RCC 7860 (cell line): ENCODE measurements at places on chromosomes 6 and 20.

- no peak for DNase-seq
These were observed 175.9 kb downstream of the PLCB4 start for GRCh38 chr20:9244811-9245210.

- no peak for DNase-seq
These were observed 174.2 kb downstream of the DLL1 start for GRCh38 chr6:170116636-170117035.

GRCh38 chr20:39474879-39475278 lies 512.7 kb downstream of the DHX35 start:
- no peak for DNase-seq

DNA sequence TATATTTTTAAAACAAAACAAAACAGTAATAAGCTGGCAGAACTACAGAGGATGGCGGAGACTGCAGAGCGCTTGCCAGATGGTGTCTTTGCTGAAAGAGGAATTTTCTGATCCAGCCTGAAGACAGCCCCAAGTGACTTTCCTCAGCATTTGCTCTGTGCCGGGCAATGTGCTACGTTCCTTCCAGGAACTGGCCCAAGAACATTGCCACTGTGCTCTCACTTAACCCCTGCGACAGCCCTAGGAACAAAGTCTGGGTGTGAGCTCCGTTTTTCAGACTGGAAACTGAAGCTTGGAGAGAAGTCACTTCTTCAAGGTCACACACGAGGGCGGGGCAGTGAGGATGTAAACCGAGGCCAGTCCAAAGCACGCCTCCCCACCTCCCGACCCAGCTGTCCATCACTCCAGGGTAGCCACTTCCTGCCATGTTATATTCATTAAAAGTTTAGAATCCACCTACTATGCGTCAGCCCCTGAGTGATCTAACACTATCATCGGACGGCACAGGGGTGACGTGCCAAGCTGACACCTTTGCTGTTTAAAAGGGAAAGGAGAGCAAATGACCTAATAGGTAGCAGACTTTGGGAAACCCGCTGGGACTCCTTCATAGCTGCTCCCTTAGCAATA lies 22.3 kb upstream of the BMP7 start:
- DNase-seq = no peak

DNA sequence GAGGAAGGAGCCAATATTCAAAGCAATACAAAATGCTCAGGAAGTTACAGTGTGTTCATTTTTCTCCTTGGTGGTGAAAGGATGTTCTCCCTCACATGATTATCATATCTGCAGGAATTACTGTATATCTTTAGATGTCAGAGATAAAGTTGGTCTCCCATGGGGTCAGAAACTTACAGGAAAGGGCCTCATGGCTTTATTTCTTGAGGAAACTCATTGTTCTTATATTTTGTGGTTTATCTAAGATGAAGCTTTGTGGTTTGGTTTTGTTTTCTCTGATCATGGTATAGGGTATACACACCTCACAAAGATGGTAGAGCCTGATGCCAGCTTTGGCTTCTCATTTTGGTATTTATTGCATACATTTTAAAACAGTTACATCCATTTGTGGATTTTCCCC lies 100.5 kb upstream of the STXBP5 start:
- no peak for DNase-seq

- no peak for DNase-seq
These were observed 40.0 kb upstream of the SLC2A12 start for GRCh38 chr6:134092449-134092848.

DNA sequence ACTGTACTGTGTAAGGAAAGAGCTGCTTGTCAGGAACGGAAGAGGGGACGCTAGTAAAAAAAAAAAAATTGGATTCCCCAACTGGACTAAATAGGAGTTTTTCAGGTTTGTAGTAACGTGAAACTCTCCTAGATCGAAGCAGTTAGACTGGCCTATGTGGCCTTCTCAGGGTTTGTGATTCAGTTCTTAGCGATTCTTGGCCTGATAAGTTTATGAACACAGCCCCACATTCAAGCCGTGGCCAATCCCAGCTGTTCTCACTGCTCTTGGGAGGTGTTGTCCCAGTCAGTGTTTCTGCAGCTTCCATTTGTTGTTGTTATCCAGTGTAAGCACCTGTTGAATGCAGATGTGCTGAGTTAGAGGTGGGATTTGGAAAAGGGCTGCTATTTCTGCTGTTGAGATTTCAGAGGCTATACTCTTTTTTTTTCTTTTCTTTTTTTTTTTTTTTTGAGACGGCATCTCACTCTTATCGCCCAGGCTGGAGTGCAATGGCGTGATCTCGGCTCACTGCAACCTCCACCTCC lies 29.7 kb downstream of the TAF8 start:
- DNase-seq = no peak

- DNase-seq = peak; percentile 7
These were observed 107.8 kb downstream of the COL19A1 start for GRCh38 chr6:69974193-69974592.

DNA sequence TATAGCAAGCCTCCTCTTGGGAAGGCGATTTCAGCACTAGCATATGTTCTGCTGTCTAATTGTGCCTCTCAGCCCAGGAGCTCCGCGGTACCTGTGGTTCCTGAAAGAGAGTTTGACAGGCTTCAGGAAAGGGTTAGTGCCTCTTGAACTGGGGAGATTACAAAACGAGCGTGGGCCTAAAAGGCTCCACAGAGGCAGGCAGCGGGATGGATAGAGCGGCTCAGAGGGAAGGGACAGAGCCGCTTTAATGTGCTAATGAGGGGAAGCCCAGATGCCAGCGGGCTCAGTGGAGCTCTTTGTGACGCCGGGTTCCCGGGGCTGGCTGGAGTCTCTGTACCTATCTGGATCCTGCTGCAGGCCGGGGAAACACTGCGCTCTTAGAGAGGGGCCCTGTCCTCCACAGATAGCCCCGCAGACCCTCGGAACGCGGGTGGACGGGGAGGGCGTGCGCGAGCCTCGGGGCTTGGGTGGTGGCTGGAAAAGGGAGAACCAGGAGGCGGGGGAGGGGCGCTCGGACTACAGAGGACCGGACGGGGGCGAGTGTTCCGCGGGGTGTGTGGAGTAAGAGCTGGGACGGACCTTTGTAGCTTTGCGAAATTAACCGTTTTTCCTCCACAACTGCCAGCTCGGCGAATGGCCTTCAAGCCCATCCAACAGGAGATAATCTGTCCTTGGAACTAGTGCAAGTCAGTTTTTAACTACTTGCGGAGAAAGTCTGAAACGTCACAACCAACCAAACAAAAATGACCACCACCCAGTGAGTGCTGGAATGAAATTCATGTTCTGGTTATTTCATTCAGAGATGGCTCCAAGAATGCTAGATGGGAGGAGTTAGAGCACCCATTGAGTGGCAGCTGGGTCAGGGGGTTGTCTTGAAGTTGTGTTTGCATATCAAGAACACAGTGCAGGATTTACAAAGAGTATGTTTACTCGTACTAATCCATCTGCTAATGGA lies 13.0 kb downstream of the SLC35F1 start:
- no peak for DNase-seq

- DNase-seq = no peak
These were observed 544 bp upstream of the ACAT2 start for GRCh38 chr6:159761129-159761872.

- DNase-seq = peak; percentile 29
These were observed 44.4 kb downstream of the DTD1 start for GRCh38 chr20:18632196-18632789.

- no peak for DNase-seq
These were observed 100.7 kb upstream of the PTPN1 start for GRCh38 chr20:50409495-50409894.

DNA sequence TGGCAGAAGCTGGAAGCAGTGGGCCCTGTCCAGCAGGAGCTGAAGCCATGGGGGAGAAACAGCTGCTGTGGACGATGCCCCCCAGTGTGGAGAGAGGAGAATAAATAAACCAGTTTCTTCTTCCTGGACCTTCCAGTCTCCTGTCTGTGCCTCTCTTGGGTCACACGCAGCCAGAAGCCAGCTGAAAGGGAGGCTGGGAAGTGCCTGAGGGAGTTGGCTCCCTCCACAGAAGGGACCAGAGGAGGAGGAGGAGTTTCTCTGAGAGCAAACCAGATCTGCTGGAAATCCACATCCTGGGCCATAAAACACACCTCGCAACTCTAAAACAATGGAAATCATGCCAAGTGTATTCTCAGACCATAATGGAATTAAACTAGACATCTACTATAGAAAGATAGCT lies 577.0 kb downstream of the CDH26 start:
- DNase-seq = no peak

GRCh38 chr6:17281497-17282481 lies 628 bp downstream of the RBM24 start:
- DNase-seq = no peak

GRCh38 chr20:11917663-11918062 lies at the start of gene BTBD3:
Gene BTBD3 (plus strand): TSS chr20:11917893. CDS start chr20:11918276, 383 bp downstream.
- no peak for DNase-seq

GRCh38 chr6:136012198-136012887 lies 160.8 kb downstream of the PDE7B start:
- DNase-seq = peak; percentile 44

- DNase-seq = peak; percentile 38
These were observed 97.4 kb downstream of the PDSS2 start for GRCh38 chr6:107361753-107362604.

DNA sequence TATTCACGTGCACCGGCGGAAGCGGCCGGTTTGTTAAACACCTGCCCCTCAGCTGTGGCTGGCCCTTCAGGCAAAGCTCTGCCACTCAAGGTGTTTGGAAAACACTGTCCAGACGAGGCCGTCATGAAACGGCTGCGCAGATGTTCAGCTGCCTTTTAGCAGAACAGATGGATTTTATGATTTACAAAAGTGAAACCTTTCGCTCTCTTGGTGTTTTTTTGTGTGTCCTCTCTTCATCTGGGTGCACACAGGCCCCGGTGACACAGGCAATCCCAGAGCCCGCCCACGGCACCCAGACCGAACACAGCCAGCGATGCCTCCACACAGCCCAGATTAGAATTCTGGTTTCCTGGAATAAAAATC lies 397.0 kb downstream of the SMOC2 start:
- no peak for DNase-seq

DNA sequence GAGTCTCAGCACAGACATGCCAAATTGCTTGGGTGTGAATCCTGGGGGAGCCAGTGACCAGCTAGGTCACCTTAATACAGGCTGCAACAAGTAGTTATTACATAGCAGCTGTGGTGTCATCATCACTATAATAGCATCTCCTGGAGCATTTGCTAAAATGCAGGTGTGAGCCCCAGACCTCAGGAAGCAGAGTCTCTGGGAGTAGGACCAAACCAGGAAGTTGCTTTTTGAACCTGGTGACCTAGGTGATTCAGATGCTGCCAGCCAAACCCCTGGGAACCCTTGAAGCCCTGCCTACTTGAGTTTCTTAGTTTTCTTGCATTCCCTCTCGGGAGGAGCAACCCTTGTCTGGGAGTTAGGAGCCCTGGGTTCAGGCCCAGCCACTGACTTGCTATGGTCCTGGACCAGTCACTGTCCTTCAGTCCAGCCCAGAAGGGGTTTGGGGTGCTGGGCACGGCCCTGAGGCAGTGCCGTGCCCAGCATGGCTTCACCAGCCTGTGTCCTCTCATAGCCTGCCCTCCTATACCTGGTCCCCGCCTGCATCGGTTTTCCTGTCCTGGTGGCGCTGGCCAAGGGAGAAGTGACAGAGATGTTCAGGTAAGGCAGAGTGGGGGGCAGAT lies 39.3 kb upstream of the ID1 start:
- DNase-seq = no peak

- no peak for DNase-seq
These were observed 111.9 kb downstream of the ARMC2 start for GRCh38 chr6:108959972-108960582.

DNA sequence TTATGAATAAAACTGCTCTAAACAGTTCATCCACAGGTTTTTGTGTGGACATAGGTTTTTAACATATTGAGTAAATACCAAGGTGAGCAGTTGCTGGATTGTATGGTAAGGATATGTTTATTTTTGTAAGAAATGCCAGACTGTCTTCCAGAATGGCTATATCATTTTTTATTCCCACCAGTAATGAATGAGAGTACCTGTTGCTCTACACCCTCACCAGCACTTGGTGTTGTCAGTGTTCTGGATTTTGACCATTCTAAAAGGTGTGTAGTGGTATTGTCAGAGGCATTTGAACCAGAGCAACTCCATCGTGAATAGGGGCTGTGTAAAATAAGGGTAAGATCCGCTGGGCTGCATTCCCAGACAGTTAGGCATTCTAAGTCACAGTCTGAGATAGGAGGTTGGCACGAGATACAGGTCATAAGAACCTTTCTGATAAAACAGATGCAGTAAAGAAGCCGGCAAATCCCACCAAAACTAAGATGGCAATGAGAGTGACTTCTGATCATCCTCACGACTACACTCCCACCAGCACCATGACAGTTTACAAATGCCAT lies 12.9 kb upstream of the NT5E start:
- no peak for DNase-seq

DNA sequence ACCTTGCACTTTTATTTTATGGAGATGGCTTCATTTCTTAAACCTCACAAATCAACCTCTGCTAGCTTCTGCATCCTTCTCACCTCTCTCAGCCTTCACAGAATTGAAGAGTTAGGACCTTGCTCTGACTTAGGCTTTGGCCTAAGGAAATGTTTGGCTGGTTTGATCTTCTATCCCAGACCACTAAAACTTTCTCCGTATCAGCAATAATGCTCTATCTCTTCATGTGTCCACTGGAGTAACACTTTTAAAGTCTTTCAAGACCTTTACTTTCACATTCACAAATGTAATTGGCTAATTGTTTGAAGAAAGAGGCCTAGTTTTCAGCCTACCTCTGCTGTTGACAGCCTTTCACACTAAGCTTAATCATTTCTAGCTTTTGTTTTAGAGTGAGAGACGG lies 212.9 kb downstream of the TTLL2 start:
- DNase-seq = no peak

DNA sequence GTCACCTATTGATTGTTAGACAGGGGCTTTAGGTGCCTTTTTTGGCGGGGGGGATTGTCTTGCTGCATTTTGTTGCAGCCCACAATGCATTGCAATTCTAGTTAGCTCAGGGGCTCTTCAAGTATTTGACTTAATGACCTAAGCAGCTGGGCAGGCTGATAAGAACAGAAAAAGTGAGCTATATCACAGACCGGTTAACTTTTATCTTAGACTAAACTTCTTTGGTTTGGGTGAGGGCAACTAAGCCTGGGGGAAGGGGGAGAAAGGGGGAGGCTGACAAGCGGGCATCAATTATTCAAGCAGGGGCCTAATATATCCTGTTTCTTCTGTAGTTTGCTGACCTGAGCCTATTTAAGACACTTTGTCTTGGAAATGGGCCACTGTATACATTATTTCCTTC lies 66.0 kb upstream of the GPR6 start:
- DNase-seq = no peak

GRCh38 chr6:166101819-166102419 lies 65.7 kb downstream of the TBXT start:
- DNase-seq = no peak

- no peak for DNase-seq
These were observed 65.1 kb downstream of the PLG start for GRCh38 chr6:160766989-160767646.

- DNase-seq = no peak
These were observed 50.0 kb downstream of the CDH26 start for GRCh38 chr20:60008130-60008808.
